ENCODE measurements at places on chromosomes 11 and 22.

DNA sequence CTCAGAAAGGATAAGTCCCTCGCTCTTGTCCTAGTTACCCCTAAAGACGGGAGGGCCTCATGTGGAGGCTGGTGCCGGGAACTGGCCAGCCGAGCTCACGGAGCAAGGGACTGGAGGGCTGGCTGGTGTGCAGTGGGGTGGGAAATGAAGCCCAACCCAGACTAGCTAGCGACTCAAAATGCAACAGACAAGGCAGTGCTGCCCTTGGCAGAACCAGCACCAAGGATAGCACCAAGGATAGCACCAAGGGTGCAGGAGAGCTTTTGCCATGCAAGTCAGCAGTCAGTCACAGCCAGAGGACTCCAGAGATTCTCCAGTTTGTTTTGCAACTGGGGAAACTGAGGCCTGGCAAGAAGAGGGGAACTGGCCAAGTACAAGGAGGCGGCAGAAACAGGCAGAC lies 6.5 kb upstream of the BATF2 start:
- DNase-seq = no peak

GRCh38 chr11:9225748-9226298 lies 39.3 kb downstream of the DENND5A start:
- DNase-seq = no peak

DNA sequence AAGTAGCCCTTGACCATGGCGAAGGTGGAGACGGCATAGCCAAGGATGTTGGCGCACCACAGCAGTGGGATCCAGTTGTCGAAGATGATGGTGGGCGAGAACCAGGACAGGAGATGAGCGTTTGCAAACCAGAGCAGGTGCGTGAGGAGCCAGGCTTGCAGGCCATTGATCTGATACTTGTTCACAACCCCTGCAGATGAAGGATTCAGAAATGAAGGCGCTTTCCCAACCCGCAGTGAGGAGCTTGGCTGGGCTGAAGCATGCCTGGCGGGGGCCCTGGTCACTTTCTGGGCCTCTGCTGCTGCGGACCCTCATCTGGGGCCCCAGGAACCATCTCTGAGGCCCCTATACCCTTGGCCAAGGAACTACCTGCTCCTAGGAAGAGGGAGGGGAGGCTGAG lies 6.9 kb downstream of the DHCR7 start:
- no peak for DNase-seq

DNA sequence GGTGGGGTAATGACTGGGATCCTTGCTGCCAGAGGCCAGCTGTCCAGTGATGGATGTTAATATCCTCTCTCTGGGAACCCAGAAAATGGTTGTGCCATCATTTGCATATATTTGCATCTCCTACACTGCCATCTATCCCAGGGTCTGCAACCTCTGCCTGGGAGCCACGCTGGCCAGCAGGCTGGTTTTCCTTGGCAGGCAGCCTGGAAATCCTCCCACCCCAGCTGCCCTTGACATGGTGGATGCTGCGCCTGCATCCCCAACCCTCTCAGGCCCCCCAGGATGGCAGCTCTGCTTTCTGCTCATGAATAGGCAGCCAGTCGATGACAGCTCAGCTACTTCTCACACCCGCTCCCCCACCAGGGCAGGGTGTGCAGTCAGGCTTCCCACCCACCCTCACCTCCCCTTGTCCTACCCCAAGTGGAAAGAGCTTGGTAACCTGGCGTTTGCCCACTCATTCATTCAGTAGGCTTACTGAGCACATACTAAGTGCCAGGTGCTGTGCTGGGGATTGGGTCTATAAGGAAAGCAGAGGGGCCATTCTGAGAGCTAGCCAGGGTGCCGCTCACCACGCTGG lies 202.5 kb downstream of the TRIM29 start:
- no peak for DNase-seq

GRCh38 chr11:28951191-28951590 lies 843.0 kb downstream of the METTL15 start:
- no peak for DNase-seq

- DNase-seq = no peak
These were observed 17.3 kb upstream of the DGCR8 start for GRCh38 chr22:20062766-20063083.

DNA sequence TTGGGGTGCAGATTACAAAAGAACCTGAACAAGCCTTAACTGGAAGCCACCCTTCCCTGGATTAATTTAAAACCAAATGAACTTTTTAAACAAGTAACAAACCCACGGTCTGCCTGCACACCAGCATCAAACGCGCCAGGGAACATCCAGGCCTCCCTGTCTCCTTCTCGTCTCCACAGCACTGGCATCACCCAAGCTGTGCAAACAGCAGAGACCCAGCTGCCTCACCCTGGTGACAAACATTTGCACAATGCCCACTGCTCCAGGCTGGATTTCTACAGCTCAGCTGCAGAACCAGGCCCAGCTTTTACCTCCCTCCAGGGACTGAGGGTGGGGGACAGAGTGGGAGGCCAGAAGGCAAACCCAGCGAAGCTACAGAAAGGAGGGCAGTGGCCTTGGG lies 7.0 kb downstream of the RPL3 start:
- no peak for DNase-seq

- DNase-seq = no peak
These were observed 4.3 kb upstream of the TMPRSS13 start for GRCh38 chr11:117933475-117933874.

All from activated CD4-positive, alpha-beta T cell treated with anti-CD3 and anti-CD28 coated beads, Interleukin-2, amount 50 U/mL, for 4 hours (primary cell).